ENCODE measurements at places on chromosomes 4 and X.
A peak's percentile ranks its signal among the peaks of the same experiment; 100 is the strongest.

- DNase-seq = no peak
These were observed 5.1 kb downstream of the CD40LG start for GRCh38 chrX:136652822-136653723.

- DNase-seq = no peak
These were observed 1910.0 kb upstream of the AGA start for GRCh38 chr4:179352221-179352620.

DNA sequence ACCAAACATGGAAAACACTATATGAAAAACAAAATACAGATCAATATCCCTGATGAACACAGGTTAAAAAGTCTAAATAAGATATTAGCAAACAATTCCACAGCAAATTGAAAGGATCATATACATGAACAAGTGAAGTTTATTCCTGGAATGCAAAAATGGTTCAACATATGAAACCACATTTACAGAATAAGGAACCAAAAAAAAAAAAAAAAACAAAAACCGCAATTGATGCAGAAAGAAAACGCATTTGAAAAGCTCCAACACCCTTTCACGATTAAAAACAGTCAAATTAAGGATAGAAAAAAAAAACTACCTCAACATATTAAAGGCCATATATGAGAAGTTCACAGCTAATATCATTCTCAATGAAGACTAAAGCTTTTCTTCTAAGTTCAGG, 45.4 kb upstream of the STS start:
- no peak for DNase-seq

- DNase-seq = no peak
These were observed 53.8 kb downstream of the RAP1GDS1 start for GRCh38 chr4:98314791-98315565.

GRCh38 chrX:18654875-18655836, 16.8 kb downstream of the RS1 start:
- DNase-seq = no peak

GRCh38 chr4:108466936-108467902, 153.2 kb upstream of the RPL34 start:
- DNase-seq = no peak

GRCh38 chr4:186132577-186133242, 28.2 kb downstream of the FAM149A start:
- DNase-seq = peak; percentile 15

All from Caki2 (cell line).